ENCODE measurements at places on chromosomes 7 and 10. TPM values are rescaled to one million over a fixed set of nuclear protein-coding genes. Genes with fewer than 3 reads are reported as not detected.

KIF5B gene
- total RNA-seq, result 44.7 TPM

- no peak for ATAC-seq
These were observed 48.4 kb downstream of the TMEM26 start for GRCh38 chr10:61404751-61405150.

GRCh38 chr10:33521062-33521461 is 186.6 kb upstream of the NRP1 start:
- no peak for ATAC-seq

DNA sequence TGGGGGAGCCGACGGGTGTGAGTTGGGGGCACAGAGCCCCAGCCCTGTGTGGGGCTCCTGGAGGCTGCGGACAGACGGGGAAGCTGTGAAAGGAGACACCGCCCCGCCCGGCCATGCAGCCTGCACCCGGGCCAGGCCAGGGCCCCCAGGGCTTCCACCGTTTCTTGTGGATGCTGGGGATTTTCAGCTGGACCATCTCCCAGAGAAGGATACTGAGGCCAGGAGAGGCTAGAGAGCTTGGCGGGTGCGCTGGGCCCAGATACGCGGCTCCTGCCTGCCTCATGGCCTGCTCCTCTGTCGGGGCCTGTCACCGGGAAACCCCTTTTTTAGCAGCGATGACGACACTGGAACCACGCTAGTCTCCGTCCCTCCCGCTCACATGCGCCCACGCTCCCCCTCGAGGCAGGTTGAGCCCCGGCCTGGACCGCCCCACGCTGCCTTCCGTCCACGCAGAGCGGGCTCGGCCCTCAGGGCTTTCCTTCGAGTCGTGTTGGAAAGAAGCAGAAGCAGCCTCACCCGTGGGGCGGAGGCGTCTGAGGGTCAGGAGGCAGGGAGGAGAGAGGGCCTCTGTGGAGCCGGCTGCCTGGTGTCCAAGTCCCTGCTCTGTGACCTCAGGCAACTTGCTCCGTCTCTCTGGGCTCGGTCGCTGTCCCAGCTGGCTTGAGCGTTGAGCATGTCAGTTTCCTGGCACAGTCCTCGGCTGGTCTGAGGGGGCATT is 11.7 kb downstream of the TMEM184A start:
- ATAC-seq, result peak; percentile 28

GRCh38 chr10:34666008-34666704 is 148.9 kb downstream of the PARD3 start:
- ATAC-seq, result no peak

DNA sequence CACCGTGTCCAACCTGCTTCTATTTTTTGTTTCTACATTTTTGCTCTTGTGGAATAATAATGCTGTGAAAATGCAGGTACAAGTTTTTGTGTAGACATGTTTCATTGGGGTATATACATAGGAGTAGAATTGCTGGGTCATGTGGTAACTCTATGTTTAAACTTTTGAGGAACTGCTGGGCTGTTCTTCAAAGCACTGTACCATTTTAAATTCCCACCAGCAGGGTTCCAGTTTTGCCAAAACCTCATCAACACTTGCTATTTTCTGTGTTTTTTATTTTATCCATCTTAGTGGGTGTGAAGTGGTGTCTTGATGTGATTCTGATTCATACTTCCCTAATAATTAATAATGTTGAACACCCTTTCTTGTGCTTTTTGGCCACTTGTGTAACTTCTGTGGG is 138.6 kb downstream of the RGS10 start:
- ATAC-seq, result no peak

- no peak for ATAC-seq
These were observed 478 bp upstream of the ZNF22 start for GRCh38 chr10:45000138-45000751.

DNA sequence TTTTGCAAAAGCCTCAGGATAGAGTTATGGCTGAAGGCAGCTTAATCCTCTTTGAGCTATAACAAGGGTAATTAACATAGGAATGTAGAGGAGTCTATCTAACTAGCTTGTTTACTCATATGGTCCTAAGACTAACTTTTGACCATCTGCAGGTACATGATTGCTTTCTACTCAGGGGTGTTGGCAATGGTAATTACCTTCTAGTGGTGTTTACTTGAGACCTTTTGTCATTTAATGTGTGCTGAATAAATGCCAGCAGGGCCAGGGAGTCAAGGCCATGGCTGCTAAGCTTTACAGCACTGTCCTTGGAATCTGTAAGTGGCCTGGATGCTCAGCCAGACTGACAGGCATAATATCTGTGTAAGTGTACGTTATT is 1325.0 kb downstream of the XPNPEP1 start:
- no peak for ATAC-seq

- peak; percentile 87 for ATAC-seq
These were observed 37.7 kb upstream of the SMARCD3 start for GRCh38 chr7:151286148-151286547.

- no peak for ATAC-seq
These were observed 69.7 kb downstream of the CALML3 start for GRCh38 chr10:5594271-5595049.

- no peak for ATAC-seq
These were observed 140.7 kb downstream of the DYNC2I1 start for GRCh38 chr7:158997110-158997453.
